Right renal cortex interstitium (tissue), 3 donors: ENCODE measurements at places on chromosomes 1 and 21.

DNA sequence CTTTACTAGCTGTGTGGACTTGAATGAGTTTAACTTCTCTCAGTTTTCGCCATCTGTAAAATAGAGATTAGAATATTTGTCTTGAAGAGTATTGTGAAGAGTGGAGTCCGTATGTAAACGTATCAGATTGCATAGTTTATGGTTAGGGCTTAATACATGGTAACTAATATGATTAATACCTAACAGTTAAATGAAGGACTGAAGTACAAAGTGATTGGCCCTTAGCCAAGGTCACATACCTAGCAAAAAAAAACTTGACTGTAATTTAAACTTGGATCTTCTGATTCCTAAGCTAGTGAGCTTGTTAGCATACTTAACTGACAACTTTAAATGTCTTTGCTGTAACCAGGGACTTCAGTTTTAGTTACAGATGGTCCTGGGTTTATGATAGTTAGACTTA, 1.9 kb downstream of the GIPC2 start:
- DNase-seq = no peak

DNA sequence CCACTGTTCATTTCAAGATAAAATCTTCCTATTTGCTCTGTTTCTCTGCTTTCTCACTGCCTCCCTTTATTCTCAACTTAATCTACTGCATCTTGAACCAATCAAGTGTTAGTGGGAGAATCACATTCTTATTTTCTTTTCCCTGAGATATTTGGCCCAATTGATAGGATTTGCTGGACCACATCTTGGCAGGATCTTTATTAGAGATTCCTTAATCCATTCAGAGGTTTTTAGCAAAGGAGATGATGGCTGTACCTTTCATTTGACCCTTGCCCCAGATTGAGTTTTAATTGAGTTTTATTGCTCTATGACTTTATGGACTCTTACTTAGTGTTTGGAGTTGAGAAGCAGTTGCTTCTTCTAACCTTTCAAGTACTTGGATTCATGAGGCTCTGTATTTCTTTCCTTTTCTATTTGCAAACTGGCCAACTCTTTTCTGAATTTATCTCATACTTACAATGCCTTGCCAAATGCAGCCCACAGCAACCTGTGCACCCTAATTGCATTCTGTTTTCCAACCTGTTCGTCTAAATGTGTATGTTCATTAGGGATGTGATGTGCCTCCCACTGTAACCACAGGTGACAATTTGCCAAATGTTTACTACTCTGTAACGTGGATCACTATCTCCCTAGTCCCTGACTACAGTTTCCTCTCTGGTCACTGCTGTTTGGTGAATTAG, 274.8 kb upstream of the KAZN start:
- DNase-seq = no peak

DNA sequence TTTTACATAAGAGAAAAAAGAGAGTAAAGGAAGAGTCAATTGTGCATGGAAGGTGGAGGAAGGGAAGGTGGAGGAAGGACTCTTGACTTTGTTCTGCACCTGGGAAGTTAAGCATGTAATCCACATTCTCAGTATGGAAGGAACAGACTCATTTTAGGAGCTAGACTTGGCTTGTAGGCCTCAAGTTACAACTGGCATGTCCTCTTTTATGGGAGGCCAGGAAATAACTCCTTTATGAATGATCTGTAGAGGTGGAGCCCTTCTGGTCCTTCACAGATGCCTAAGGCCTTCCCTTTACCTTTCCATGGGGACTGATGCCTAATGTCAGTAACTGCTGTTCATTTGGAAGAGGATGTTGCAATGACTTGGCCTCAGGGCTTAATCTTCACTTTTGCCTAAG, 29.4 kb upstream of the CCSAP start:
- DNase-seq = no peak

- no peak for DNase-seq
Observed at GRCh38 chr1:111214074-111214801, 13.3 kb upstream of the CHI3L2 start.

DNA sequence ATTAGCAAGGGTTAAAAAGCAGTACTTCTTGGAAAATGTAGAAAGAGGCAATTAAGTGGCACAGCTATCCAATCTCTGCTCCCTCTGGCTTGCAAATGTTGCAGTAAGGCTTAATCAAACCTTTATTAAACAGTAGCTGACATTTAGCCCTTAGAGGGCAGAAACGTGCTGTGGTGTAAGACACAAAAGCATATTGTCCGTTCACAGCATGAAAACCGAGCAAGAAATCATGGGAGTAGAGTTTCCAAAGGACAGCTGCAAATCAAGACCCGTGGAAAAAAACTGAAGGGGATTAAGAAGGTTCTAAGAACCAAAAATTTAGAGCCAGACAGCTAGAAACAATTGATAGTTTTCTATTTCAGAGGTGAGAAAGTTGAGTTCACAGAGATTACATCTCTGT, 13.1 kb downstream of the ZP4 start:
- no peak for DNase-seq

- DNase-seq = peak; percentile 12
Observed at GRCh38 chr1:152110365-152110859, 4.8 kb downstream of the TCHH start.

- DNase-seq = no peak
Observed at GRCh38 chr21:17900281-17900989, 81.3 kb upstream of the C21orf91 start.

DNA sequence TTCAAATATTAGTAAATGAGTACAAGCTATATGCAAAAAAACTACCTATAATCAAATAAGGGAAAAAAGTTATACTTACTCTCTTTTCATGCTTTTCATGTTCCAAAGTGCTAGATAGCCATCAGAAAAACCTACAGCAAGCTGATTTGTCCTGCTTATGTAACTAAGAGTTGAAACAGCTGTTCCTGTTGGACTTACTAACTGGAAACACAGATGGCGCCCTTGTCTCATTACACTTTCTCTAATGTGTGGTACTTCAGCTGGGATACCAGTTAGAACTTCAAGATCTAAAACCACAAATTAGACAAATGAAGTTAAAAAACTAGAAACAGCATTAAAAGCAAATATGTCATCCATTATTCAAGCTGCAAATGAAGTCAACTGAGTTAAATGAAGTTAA, 24.3 kb downstream of the AHCTF1 start:
- DNase-seq = no peak

DNA sequence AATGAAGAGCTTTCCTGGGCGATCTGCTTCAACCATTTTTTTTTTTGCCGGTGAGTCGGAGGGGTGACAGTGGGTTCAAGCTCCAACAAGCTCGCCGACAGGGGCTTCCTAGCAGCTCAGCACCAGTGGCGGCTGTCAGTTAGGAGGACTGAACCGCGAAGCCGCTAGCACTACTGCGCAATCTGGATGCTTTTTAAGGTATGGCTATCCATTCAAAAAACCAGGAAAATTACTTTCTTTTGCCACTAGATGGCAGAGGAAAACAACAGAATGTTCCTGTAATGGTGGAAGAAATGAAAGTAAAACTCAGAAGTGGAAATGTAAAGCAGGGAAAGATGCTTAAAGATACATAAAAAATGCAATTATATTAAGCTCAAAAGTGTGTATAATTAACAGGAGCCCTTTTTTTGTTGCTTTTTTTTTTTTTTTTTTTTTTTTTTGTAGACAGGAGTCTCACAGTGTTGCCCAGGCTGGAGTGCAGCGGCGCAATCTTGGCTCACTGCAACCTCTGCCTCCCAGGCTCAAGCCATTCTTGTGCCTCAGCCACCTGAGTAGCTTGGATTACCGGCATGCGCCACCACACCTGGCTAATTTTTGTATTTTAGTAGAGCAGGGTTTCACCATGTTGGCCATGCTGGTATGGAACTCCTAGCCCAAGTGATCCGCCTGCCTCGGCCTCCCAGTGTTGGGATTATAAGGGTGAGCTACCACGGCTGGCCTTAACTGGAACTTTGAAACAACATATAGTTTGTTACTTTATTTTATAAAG, 8.5 kb downstream of the KYAT3 start:
- no peak for DNase-seq

DNA sequence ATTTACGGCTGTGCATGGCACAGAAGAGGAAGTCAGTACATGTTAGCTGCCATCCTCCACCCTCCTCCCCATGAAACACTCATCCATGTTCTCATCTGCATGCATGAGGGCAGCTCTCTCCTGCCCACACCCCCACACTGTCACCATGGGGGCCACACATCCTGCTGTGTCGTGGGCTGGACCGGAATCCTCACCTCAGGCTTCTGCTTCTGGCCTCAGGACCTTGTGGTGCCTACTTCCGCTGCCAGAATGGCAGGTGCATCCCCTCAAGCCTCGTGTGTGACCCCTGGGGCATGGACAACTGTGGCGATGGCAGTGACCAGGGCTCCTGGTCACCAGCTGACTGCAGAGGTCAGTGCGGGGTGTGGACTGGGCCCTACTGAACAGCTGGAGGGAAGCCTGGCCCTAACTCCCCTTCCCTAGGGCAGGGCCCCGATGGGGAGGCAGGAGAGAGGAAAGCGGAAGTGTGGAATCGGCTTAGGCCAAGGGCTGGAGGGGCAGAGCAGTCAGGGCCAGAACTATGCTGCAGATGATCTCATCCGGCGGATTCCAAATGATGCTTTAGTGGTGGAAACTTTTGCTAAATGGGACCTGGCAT, 3.8 kb downstream of the LDLRAD2 start:
- no peak for DNase-seq

GRCh38 chr1:37480581-37481288, 6.4 kb downstream of the ZC3H12A start:
- DNase-seq = no peak

GRCh38 chr1:29383746-29384371, 147.5 kb downstream of the PTPRU start:
- DNase-seq = no peak

DNA sequence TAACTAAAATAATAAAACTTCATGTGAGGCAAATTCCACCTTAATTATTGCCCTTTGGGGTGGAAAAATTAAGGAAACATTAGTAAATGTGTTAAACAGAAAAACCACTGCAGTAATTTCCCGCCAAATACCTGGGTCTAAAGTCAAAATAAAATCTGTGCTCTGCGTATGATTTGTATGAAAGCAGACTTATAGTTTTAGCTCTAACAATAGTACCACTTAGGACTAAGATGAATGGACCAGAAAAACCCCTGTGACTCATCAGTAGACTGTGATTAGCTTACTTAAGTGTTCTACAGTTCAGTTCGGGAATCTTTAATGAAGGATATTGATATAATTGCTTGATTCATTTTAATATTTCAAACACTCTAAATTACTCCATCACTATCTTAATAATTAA, 23.3 kb upstream of the C1orf105 start:
- no peak for DNase-seq
